ENCODE measurements at places on chromosomes 2 and 18.

- no peak for DNase-seq
Observed at GRCh38 chr2:218547511-218547910, 20.6 kb downstream of the USP37 start.

GRCh38 chr2:127043367-127044164, 63.4 kb downstream of the BIN1 start:
- DNase-seq: no peak

- no peak for DNase-seq
Observed at GRCh38 chr2:15408759-15409158, 152.4 kb downstream of the NBAS start.

GRCh38 chr2:236928380-236929037, 157.2 kb upstream of the COPS8 start:
- no peak for DNase-seq

DNA sequence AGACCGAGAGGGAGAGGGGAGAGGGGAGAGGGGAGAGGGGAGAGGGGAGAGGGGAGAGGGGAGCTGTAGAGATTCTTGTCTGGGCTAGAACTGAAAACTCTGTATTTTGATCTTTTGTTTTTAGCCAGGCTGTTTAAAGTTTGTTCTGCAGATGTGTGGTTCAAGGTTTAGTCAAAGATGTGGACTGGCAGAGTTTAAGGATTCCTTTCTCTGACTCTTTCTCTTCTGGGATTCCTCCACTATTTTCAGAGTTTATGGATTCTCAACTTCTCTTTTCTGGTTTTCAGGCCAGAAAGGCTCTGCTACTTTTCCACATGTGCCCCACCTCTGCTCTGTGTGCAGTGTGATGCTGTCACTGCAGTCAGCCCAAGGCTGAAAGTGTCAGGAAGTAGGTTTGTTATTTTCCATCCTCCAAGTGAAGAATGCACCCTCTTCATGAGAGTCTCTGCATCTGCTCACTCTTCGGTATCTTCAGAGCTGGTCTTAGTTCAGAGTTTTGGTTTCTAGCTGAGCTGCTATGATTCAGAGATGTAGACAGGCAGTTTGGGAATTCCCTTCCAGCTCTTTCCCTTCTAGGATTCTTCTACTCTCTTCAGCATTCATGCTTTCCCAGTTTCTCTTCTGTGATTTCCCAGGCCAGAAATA, 130.9 kb upstream of the SMAD7 start:
- DNase-seq: no peak

DNA sequence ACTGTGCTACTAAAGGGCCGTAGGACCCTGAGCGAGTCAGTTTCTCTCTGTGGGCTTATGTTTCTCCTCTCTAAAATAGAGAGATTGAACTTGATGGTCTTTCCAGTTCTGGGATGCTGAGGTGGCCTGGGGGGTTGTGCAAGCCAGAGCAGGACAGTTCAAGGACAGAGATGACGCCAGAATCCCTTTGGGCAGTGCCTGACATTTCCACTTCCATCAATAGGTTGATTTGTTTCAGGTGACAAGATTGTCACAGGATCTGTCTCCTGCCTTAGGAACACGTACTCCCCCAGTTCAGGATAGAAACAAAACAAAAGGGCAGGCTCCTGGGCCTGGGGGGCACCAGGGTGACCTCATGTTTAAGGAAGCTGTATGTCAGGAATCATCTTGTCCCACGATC, 82.0 kb downstream of the XDH start:
- no peak for DNase-seq

- no peak for DNase-seq
Observed at GRCh38 chr2:196990092-196990491, 63.6 kb upstream of the PGAP1 start.

DNA sequence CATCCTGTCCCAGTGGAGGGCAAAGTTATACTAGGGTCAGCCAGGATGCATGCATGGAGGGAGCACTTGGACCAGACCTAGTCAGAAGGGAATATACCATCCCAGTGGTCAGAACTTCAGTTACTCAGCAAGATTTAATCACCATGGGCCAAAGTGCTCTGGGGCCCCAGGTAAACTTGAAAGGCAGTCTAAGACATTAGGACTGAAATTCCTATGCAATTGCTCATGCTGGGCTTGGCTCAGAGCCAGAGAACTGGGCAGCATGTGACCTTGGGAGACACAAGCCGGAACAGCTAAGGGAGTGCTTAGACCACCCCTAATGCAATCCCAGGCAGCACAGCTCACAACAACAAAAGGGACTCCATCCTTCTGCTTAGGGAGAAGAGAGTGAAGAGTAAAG, 401.3 kb downstream of the KCNJ3 start:
- no peak for DNase-seq

DNA sequence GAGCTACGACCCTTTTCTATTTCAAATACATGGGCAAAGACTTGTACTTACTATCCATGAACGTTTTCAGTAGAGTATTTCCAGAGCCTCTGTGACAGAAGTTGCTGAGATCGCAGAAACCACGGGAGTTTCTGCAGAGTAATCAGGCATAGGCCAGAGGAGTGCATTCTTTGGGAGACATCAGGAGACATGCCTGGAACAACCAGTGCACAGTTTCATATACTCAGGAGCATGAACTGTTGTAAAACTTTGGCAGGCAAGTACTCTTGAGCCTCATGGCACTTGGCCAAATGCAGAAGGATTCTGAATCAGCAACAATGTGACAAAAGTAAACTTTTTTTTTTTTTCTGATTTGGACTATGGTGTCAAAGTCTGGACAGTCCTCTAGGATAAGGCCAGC, 307.1 kb downstream of the GRB14 start:
- DNase-seq: peak; percentile 93

- DNase-seq: no peak
Observed at GRCh38 chr2:183927406-183928325, 670.7 kb upstream of the ZNF804A start.

DNA sequence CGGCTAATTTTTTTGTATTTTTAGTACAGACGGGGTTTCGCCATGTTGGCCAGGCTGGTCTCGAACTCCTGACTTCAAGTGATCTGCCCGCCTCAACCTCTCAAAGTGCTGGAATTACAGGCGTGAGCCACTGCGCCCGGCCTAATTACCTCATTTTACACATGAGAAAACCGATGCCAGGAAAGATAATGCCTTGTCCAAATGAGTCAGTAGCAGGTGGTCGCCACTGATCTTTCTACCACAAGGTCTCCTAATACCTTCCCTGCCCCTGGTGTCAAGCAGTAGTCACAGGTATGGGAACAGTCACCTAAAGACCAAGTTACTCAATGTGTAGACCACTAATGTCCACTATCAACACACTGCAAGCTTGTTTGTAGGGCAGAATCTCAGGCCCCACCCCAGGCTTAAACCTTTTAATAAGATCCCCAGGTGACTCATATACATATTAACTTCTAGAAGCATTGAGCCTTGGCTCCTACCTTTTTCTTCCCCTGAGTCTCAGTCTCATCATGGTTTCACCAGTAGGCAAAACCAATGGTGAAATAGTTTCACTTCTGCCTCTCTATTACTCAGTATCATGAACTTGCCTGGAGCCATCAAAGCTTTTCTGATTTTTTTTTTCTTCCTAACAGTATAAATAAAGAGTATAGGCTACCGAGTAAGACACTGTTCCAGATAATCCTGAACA, 6.9 kb upstream of the EPB41L5 start:
- DNase-seq: no peak

- DNase-seq: no peak
Observed at GRCh38 chr2:17958466-17959092, 80.1 kb downstream of the KCNS3 start.

DNA sequence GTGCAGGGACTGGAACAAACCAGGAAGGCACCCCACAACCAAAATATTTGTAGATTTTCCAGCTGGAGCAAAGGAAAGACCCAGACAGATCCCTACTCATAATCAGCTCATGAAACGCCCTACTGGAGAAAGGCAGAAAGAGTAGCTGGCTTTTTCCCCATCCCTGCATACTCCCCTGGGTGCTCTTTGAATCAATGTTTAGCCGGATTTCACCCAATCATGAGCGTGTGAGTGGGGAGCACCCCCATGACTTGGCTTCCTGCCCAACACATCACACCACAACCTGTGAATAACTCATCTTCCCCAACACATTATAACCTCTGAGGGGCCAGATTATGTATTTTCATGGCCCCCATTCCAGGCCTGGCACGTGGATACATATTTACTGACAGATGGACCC, 35.1 kb upstream of the SLC14A1 start:
- no peak for DNase-seq

GRCh38 chr2:44347526-44347925, 13.8 kb downstream of the PREPL start:
- DNase-seq: no peak

- no peak for DNase-seq
Observed at GRCh38 chr2:44886414-44886813, 55.1 kb upstream of the SIX3 start.

DNA sequence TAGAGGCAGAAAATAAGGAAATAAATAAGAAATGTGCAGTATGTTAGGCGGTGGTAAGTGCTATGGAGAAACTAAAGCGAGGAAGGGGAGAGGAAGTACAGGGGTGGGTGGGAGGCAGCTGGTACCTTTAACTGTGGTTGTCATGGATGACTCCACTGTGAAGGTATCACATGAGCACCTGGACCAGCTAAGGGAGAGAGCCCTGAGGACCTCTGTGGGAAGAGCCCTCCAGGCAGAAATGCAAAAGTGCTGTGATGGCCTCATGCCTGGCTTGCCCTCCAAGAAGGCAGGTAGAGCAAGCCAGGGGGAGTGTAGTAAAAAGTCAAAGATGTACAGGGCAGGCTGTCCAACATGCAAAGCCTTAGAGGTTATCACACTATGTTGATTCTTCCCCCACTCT, 17.9 kb downstream of the LYPD6 start:
- DNase-seq: no peak

- DNase-seq: no peak
Observed at GRCh38 chr2:39241588-39241987, 2.2 kb downstream of the CDKL4 start.

DNA sequence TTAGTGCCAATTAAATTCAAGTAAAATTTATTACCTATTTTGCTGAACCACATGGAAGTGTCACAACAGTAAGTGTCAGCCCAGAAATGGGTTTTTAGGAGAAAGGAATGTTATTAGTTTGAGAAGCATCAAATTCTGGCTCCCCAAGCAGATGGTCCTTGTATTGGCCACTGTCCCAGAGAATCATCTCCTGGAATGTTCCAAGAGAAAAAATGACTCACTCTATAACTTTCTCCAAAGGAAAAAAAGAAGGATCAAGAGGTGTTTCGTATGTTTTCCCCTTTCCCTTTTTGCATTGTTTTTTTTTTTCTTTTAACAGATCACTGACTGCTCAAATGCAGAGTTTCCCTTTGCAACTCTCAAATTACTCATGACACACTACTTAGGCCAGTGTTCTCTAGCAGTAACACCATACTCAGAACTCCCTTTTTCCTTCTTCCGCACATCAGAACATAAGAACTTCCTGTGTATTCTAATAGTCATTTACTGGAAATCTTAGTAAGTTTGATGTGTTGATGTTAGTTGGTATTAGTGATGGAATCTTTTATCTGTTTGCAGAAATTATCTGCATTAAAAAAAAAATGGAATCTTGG, 390.3 kb downstream of the GPD2 start:
- no peak for DNase-seq

All from thyroid gland (tissue), 4 donors.